Calu3 (cell line): ENCODE measurements at places on chromosomes 3 and 15.

DNA sequence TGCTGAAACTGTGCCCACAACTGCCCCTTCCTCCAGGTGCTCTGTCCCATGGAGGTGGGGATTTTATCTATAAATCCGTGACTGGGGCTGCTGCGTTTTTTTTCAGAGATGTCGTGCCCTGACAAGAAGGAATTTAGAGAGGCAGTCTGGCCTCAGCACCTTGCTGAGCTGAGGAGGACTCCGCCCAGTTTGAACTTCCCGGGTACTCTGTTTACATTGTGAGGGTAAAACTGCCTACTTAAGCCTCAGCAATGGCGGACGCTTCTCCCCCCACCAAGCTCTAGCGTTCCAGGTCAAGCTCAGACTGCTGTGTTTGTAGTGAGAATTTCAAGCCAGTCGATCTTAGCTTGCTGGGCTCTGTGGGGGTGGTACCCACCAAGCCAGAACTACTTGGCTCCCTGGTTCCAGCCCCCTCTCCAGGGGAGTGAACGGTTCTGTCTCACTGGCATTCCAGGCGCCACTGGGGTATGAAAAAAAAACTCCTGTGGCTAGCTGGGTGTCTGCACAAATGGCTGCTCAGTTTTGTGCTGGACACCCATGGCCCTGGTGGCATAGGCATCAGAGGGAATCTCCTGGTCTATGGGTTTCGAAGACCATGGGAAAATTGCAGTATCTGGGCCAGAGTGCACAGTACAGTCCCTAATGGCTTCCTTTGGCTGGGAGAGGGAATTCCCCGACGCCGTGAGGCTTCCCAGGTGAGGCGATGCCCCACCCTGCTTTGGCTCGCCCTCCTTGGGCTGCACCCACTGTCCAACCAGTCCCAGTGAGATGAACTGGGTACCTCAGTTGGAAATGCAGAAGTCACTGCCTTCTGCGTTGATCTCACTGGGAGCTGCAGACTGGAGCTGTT, 68.5 kb upstream of the SGO1 start:
- H3K4me1 ChIP-seq = peaks cover 28% of the 10 kb centered on the region
- peak overlapping the region; percentile 55 for H3K4me3 ChIP-seq
- no peaks in the 10 kb centered on the region for H3K27me3 ChIP-seq
- peaks cover 8% of the 10 kb centered on the region for H3K36me3 ChIP-seq
- peak; percentile 21 for DNase-seq

DNA sequence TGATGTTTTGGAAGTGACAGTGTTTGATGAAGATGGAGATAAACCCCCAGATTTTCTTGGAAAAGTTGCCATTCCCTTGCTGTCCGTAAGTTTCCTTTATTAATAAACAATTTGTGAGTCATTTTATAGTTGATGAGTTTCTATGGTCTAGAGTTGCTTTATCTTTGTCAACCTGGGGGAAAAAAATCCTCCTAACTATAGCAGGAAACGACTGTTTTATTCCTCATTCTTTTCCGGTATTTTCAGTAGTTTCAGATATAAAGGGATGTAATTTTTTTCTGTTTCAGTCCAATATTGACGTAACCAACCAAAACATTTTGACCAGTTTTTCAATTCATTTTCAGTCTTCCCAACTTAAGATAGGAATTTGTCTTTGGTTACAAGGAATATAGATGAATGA, 154.1 kb downstream of the MCTP2 start:
- DNase-seq = no peak
- no peaks in the 10 kb centered on the region for H3K4me1 ChIP-seq
- no peaks in the 10 kb centered on the region for H3K36me3 ChIP-seq
- no peak overlapping the region for H3K4me3 ChIP-seq

- no peak overlapping the region for H3K27ac ChIP-seq
- H3K4me3 ChIP-seq = no peak overlapping the region
- H3K36me3 ChIP-seq = no peaks in the 10 kb centered on the region
- no peak for DNase-seq
- no peaks in the 10 kb centered on the region for H3K4me1 ChIP-seq
Observed at GRCh38 chr3:166444336-166444735, 607.1 kb upstream of the BCHE start.

DNA sequence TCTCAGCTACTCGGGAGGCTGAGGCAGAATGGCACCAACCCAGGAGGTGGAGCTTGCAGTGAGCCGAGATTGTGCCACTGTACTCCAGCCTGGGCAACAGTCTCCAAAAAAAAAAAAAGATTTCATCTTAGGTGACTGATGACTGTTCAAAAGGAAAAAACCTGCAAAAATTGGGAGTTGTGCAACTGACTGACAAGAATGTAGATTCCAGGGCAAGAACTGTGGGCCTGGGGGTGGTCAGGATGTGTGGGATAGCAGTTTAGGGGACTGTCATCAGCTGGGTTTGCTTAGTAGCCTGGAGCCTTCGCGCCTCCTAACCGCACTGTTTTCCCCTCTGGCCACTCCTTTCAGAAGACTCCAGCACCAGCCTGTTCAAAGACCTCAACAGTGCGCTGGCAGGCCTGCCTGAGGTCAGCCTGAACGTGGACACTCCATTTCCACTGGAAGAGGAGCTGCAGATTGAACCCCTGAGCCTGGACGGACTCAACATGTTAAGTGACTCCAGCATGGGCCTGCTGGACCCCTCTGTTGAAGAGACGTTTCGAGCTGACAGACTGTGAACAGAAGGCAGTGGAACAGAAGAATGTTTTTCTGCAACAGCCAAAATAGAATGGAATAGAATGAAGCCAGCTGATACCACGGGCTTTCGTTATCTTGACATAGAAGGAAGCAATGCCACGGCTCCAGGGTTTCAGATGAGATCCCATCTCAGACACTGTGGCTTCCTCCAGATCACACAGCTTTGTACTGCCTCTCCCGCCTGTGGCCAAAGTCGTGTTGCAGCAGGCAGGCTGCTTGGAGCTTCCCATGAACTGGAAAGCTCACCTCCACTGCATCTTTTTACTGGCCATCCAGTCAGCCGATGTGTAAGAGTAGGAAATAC, 75.3 kb upstream of the BLM start:
- no peaks in the 10 kb centered on the region for H3K4me1 ChIP-seq
- no peaks in the 10 kb centered on the region for H3K27me3 ChIP-seq
- peaks cover 4% of the 10 kb centered on the region for H3K36me3 ChIP-seq
- H3K27ac ChIP-seq = no peak overlapping the region
- no peak for DNase-seq

- no peak overlapping the region for H3K4me3 ChIP-seq
- H3K36me3 ChIP-seq = no peaks in the 10 kb centered on the region
- H3K27me3 ChIP-seq = no peaks in the 10 kb centered on the region
- no peak for DNase-seq
- no peaks in the 10 kb centered on the region for H3K4me1 ChIP-seq
Observed at GRCh38 chr3:14246414-14246813, 67.8 kb downstream of the LSM3 start.

GRCh38 chr3:101643009-101643844, 33.7 kb downstream of the ZBTB11 start:
- H3K4me3 ChIP-seq = no peak overlapping the region
- no peaks in the 10 kb centered on the region for H3K27me3 ChIP-seq
- no peak overlapping the region for H3K27ac ChIP-seq
- no peaks in the 10 kb centered on the region for H3K4me1 ChIP-seq

GRCh38 chr15:33126559-33127290, 67.8 kb downstream of the FMN1 start:
- no peak overlapping the region for H3K4me3 ChIP-seq
- no peaks in the 10 kb centered on the region for H3K27me3 ChIP-seq
- peak; percentile 54 for DNase-seq
- H3K4me1 ChIP-seq = no peaks in the 10 kb centered on the region

DNA sequence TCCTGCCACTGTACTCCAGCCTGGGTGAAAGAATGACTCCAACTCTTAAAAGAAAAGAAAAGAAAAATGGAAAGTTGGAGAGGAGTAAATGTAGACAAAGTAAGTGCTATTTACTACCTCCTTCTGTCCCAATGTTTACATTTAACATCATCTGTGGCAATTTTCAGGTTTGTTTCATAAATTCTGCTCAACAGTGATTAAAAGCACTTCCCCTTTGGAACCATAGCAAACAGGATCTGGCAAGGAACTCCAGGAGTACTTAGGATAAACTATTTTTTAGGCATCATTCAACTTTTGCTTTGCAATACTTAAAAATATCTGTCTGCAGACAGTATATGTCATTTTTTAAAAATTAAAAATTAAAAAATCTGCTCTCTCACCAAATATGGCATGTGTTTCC, 5.5 kb upstream of the CX3CR1 start:
- H3K27ac ChIP-seq = no peak overlapping the region
- H3K36me3 ChIP-seq = no peaks in the 10 kb centered on the region
- H3K4me1 ChIP-seq = peaks cover 13% of the 10 kb centered on the region

- no peak overlapping the region for H3K27ac ChIP-seq
- H3K36me3 ChIP-seq = no peaks in the 10 kb centered on the region
- DNase-seq = peak; percentile 69
Observed at GRCh38 chr3:32175607-32176197, 62.8 kb upstream of the CMTM8 start.

- DNase-seq = no peak
- no peaks in the 10 kb centered on the region for H3K4me1 ChIP-seq
- H3K27me3 ChIP-seq = no peaks in the 10 kb centered on the region
- H3K27ac ChIP-seq = no peak overlapping the region
- no peak overlapping the region for H3K4me3 ChIP-seq
Observed at GRCh38 chr3:57745101-57745500, 11.0 kb upstream of the SLMAP start.

DNA sequence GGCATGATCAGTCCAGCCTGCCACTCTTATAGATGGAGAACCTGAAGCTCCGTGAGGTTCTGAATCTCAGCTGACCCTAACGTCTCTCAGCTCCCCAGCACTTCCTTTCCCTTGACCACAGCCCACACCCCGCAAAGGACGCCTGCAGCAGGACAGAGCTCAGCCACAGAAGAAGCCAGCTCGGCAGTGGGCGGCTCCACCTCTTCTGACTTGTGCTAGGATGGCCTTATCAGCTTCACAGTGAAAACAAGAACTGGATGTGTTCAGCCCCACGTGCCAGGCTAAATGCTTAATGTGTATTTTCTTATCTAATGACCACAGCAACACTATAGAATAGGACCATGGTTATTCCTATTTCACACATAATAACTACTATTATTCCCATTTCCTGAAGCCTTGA, 127.6 kb downstream of the ARNT2 start:
- DNase-seq = no peak
- H3K4me3 ChIP-seq = no peak overlapping the region
- H3K4me1 ChIP-seq = no peaks in the 10 kb centered on the region
- no peaks in the 10 kb centered on the region for H3K36me3 ChIP-seq
- H3K27me3 ChIP-seq = peaks cover 72% of the 10 kb centered on the region
- H3K27ac ChIP-seq = no peak overlapping the region

DNA sequence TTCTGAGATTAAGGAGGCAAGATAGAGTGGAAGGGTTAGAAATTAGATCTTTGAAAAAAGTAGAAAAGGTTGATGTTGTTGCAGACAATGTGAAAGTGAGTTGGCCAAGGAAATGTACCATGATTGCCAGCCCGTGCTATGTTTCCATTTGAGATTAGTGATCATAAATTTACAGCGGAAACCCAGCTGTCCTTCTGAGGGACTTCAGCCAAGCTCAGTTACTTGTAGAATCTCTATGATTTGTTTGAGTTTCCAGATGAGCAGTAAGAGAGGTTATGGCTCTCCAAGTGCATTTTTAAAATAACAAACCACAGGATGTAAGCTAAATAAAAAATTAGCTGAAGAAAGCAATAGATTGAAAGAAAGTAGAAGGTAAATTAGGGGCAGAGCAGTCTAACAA, 54.2 kb upstream of the RBMS3 start:
- H3K27ac ChIP-seq = no peak overlapping the region
- DNase-seq = no peak
- H3K36me3 ChIP-seq = no peaks in the 10 kb centered on the region
- H3K27me3 ChIP-seq = no peaks in the 10 kb centered on the region

DNA sequence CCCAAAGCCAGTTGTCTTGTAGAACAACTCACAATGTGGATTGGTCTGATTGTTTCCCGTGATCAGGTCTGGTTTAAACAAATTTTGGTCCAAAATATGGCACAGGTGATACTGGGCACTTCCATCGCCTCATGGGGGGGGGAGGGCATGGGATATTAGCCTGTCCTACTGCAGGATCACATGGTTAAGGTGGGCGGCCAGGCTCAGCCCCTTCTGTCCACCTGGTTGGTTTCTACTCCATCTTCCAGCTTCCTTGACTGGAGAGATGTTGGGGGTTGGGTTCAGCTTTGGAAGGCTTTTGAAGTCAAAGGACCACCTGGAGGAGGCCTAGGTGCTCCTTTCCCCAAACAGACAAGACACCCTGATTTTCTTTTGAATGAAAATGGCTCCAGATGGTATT, 7.2 kb downstream of the KLF13 start:
- no peak overlapping the region for H3K4me3 ChIP-seq
- no peaks in the 10 kb centered on the region for H3K4me1 ChIP-seq
- H3K27ac ChIP-seq = no peak overlapping the region
- no peaks in the 10 kb centered on the region for H3K27me3 ChIP-seq

GRCh38 chr3:131480116-131480515, 22.7 kb downstream of the MRPL3 start:
- no peaks in the 10 kb centered on the region for H3K27me3 ChIP-seq
- no peak overlapping the region for H3K4me3 ChIP-seq
- H3K36me3 ChIP-seq = peaks cover 9% of the 10 kb centered on the region
- H3K27ac ChIP-seq = no peak overlapping the region
- no peak for DNase-seq
- no peaks in the 10 kb centered on the region for H3K4me1 ChIP-seq

GRCh38 chr3:124663690-124664089, 66.6 kb upstream of the UMPS start:
- no peak overlapping the region for H3K27ac ChIP-seq
- no peak overlapping the region for H3K4me3 ChIP-seq
- H3K27me3 ChIP-seq = no peaks in the 10 kb centered on the region
- DNase-seq = no peak
- H3K4me1 ChIP-seq = peaks cover 19% of the 10 kb centered on the region

- no peak overlapping the region for H3K27ac ChIP-seq
- H3K4me3 ChIP-seq = no peak overlapping the region
- no peaks in the 10 kb centered on the region for H3K36me3 ChIP-seq
- no peak for DNase-seq
- H3K27me3 ChIP-seq = no peaks in the 10 kb centered on the region
Observed at GRCh38 chr15:78223396-78224022, 10.9 kb downstream of the ACSBG1 start.

GRCh38 chr15:33201491-33202231, 7.1 kb upstream of the FMN1 start:
- no peaks in the 10 kb centered on the region for H3K27me3 ChIP-seq
- DNase-seq = peak; percentile 58
- no peaks in the 10 kb centered on the region for H3K36me3 ChIP-seq

GRCh38 chr3:127889976-127890650, 24.9 kb upstream of the KBTBD12 start:
- H3K36me3 ChIP-seq = peaks cover 7% of the 10 kb centered on the region
- peaks cover 17% of the 10 kb centered on the region for H3K4me1 ChIP-seq
- no peak for DNase-seq
- H3K4me3 ChIP-seq = peak overlapping the region; percentile 24
- no peaks in the 10 kb centered on the region for H3K27me3 ChIP-seq

- no peak overlapping the region for H3K27ac ChIP-seq
- DNase-seq = no peak
- no peaks in the 10 kb centered on the region for H3K27me3 ChIP-seq
- H3K4me1 ChIP-seq = no peaks in the 10 kb centered on the region
Observed at GRCh38 chr3:28575100-28575745, 226.6 kb upstream of the AZI2 start.
